ENCODE measurements at places on chromosomes 4 and X.
A peak's percentile ranks its signal among the peaks of the same experiment; 100 is the strongest.

DNA sequence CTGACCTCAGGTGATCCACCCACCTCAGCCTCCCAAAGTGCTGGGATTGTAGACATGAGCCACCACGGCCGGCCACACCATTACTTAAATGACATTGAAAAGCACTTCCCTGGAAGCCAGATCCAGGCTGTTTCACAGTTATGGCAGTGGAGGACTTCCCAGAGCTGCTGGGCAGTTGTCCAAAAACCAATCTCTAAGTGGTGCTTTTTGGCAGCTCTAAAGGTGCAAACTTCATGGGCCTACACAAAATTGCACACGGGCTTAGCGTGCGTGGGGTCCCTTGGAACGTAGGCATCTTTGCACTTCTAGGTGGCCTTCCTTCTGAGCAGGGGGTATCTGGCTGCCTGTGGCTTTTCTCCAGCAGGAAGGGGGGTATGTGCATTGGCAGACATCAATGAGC, 172.3 kb downstream of the SHOX start:
- no peak for DNase-seq

DNA sequence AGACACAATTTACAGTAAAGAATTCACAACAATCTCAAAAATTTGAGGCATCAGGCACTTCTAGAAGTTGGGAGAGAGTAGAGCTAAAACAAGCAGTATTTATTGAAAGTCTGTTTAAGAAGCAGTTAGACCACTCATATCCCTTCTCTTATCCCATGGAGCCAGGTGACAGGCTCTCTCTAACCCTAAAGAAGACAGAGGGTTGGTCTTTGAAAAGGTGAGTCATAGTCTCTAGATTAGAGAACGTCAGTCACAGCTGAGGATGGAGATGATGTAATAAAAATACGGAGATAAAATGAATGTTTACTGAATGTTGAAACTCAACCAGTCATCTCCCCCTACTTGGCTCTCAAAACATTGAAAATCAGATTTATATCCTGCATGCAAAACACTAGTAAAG, 223.8 kb downstream of the CHIC2 start:
- no peak for DNase-seq

- DNase-seq = no peak
Measured at GRCh38 chrX:22912616-22913015, 87.1 kb upstream of the DDX53 start.

DNA sequence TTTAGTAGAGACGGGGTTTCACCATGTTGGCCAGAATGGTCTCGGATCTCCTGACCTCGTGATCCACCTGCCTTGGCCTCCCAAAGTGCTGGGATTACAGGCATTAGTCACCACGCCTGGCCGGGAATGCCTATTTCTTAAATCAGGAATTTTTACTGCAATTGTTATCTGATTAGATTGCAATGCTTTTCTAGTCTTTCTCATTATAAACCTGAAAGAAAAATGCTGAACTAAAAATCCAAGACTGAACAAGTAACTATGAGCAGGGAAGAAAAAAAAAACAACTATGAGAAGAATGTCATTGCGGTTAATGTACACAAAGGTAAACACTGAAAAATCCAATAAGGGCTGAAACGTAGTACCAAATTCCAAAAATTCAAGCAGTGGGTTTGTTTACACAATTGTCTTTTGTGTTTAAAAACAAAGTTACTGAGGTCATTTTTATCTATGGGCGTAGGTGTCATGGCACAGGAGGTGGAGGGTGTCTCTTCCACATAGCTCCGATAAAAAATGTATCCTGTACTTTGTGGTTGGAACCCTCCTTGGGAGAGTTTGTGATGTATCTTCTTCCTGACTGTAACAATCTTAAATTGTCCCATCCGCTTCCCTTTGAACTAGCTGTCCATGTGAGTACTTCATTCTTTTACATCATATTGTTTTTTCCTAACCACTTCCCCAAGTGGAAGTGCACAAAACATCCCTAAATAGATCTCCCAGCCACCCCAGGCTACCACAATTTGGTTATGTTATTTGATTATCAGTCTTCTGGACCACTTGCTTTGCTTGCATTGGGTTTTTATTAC, 11.1 kb upstream of the TMEM156 start:
- DNase-seq = no peak

DNA sequence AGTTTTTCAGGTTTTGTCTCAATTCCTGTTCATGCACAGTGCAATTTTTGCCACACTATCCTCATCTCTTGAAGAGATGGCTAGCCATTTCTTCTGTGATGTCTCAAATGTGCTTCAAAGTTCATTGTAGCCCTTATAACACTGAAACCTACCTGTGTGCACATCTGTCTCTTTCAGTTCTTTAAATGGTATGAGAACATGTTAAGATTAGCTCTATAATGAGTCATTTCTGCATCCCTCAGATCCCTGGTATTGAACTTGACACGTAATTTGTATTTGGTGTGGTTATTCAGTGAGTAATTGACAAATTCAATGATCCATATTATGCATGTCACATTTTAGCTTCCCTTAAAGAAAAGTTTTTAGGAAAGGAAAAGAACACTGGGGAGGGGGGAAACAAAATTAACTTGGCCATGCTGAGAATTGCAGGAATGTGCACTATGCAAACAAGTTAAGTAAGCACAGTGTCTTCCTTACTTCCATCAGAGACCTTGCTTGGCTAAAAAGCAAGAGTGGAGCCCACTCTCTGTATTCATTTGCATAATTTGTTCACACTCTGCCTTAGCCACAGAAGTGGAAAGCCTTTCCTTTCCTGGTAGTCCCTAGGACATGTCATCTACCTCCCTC, 659.8 kb upstream of the MAGEB2 start:
- DNase-seq = peak; percentile 2

DNA sequence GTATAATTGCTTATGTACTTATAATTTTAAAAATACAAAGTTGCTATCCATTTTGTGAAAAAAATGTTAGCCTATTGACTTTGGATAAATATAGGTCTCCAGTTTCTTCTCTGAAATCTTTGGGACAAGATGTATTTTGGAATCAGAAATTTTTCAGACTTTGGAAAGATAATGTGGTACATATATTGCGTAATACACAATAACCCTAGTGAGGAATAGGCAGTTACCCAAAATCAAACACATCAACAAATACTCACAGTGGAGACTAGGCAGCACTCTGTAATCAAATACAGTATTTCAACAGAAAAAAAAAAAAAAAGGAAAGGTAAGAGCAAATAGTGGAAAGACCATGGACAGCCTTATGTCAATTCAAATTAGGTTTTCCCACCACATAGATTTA, 796.8 kb downstream of the ADGRL3 start:
- DNase-seq = no peak

GRCh38 chr4:113849771-113850170, 88.2 kb upstream of the CAMK2D start:
- no peak for DNase-seq

DNA sequence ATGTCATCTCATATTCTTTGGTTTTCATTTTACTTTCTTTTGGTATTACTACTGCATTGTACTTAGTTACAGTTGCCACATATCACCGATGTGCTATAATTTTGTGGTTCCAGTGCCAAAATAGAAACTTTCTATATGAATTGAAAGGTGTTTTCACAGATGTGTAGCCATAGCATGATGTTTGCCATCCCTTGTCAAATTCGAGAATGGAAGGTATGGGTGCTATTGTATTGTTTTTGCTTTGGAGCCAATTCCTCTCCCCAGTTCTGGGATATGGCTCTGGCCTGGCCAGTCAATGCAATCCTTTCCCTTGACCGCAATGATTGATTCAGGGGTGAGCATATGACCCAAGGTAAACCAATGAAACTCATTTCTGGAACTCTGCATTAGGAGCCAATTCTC, 86.2 kb upstream of the RPS6KA3 start:
- DNase-seq = peak; percentile 9

DNA sequence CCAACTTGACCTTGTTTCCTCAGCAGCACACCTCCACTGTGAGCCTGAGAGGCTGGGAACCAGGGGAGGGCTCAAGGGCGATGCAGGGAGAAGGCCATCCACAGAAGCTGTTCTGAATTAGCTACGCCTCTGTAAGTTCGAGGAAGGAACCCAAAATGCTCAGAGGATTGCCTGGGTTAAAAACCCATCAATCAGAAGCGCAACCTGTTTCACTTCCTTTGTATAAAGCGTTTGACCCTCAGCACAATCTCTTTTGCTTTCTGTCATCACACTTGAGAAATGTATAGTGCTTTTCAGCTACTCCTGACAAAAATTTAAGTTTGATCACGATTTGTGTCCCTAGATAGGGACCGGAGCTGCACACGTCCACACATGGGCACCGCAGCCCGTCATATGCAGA, 48.0 kb upstream of the MAP3K15 start:
- no peak for DNase-seq

GRCh38 chr4:67699603-67700002, 1.4 kb downstream of the UBA6 start:
- no peak for DNase-seq

DNA sequence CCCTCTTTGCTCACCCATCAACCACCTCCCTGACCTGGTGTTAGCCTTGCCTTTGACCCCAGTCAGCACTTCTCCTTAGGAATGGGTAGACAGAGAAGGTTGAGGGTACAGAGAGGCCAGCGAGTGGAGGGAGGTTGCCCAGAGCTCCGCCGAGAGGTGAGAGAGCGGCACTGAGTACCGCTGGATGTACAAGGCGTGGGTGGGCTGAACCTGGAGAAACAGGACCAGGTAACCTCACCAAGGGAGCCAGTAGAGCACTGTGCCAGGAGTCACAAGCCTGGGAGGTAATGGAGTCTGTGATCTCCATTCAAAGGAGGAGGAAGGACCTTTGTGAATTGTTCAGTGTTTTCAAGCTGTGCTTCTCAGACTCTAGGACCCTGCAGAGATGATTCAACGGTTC, 256.2 kb downstream of the EVC2 start:
- no peak for DNase-seq
